ENCODE measurements at places on chromosomes 6 and 20.
A peak's percentile ranks its signal among the peaks of the same experiment; 100 is the strongest.

GRCh38 chr6:148873868-148874267 lies 127.0 kb downstream of the UST start:
- no peak for DNase-seq

- DNase-seq, result no peak
These were observed 337.6 kb upstream of the HSF2 start for GRCh38 chr6:122061855-122062254.

DNA sequence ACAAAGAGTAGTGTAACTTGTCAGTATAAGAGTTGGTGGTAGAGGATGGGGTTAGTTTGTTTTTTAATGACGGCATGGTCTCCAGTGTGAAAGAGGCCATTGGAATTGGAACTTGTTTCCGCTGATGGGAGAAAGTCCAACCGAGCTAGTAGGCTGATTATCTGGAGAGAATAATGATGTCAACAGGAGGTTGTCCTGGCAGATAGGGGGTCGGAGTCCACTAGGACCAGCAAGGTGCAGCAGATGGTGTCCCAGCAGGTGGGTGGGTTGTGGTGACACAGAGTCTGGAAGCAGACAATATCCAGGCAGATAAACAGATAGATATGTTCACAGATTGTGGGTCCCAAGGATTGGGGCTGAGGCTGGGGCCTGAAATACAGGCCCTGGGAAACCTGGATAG lies 35.1 kb downstream of the PKIB start:
- no peak for DNase-seq

DNA sequence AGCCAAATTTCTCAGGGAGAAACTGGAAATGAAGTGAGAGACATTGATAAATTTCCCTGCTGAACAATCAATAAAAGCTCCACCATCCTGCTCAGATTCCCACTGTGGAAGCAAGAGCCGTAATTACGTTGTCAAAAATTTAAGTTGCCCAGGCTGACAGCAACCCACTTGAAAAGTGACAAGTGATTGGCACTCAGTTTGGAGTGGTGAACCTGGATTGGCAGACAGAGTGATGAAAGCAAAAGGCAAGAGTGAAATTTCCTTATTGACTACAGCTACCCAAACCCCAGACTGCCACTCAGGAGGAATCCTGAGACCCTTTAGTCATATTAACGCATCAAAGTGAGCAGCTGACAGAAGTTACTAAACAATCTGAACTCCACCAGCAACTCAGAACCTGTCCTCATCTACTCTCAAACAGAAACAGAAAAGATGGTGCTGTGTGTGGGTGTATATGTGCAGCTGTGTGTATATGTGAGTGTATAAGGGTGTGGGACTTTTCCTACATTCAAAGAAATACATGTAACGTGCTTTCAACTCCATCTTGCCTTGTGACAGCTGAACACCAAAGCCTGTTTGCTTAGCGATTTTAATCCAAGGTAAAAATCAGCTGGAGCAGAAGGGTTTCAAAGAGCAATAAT lies 157.4 kb downstream of the PKHD1 start:
- DNase-seq, result no peak

DNA sequence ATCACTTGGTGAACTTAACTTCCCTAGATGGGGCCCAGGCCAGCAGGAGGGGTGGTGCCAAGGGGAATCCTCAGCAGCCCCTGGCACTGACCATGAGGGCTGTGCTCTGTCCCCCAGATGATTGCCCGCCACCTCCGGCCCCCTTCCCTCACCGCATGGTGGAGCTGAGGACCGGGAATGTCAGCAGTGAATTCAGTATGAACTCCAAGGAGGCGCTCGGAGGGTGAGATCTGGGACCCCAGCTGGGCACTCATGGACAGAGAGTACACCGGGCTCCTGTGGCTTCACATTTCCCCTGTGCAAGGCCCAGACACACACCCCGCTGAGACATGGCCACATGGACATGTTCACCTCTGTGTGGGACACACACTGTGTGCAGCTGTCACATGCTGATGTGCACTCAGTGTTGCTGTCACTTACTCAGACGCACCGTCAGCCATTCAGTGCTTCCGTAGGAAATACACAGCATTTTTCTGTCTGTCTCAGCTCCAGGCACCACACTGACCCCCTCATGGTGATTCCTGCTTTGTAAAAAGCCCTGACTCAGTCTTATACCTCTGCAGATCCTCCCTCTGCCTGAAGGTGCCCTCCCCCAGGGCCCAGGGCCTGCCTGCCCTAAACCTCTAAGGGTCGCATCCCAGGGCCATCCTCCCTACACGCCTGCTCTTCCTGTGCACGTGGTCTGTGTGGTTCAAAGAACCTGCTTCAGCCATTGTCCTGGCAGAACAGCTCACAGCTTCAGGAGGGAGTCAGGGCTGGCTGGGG lies 4.4 kb downstream of the MYLK2 start:
- peak; percentile 30 for DNase-seq

- DNase-seq, result no peak
These were observed 99.2 kb downstream of the OR2B2 start for GRCh38 chr6:27812805-27813492.

- DNase-seq, result no peak
These were observed 127.2 kb downstream of the PAX1 start for GRCh38 chr20:21832442-21833385.

DNA sequence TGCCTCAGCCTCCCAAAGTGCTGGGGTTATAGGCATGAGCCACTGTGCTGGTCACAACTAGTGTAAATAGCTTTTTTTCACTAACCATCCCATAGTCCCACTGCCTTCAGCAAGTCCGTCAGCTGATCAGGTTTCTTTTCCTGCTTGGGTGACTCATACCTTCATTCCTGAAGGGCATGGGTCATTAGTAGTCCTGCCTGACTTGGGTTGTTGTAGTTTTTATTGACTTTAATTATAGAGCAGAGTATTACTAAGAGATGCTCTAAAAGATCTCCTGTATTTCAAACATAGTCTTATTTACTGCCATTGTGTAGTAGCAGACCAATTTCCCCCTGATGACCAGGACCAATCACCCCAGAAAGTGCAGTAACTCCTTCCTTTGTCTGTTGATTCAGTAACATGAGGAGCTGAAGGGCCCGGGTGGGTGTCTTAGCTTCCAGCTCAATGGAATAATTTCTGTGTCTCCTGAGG lies 25.8 kb downstream of the HLA-C start:
- no peak for DNase-seq
